Globus pallidus (tissue), 1 donor: ENCODE measurements at places on chromosomes 13 and 19.
A peak's percentile ranks its signal among the peaks of the same experiment; 100 is the strongest.

DNA sequence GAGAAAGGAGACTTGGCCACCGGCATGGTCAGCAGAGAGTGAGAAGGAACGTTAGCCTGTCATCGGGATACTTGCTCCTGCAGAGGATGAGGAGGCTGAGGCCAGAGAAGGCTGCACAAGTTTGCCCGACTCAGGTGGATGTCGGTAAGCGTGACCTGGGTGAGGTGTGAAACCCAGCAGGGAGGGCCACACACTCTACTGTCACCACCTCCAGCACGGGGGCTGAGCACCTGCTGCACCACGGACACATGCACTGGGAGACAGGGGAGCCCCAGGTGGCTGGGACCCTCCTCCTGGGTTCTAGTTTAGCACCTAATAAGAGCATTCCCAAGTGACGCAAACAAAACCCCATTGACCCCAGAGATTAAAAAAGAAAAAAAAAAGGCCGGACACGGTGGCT, 17.3 kb downstream of the MLLT1 start:
- no peak for DNase-seq

DNA sequence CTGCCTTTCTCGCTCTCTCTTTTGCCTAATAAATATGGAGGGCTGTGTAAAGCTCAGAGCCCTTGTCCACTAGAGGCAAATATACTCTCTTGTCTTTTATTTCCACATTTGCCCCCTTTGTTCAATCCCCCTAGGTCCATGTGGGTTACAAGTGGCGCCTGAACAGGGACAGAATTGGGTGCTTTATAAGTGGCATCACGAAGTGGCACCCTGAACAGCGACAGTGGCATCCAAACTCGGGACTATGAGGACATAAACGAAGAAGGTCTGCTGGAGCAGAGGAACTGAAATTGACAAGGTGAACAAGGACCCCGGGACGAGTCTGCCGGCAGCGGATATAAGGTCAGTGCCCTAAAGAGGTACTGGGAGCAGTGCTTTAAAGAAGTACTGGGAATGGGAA, 4.3 kb upstream of the ZNF610 start:
- no peak for DNase-seq

DNA sequence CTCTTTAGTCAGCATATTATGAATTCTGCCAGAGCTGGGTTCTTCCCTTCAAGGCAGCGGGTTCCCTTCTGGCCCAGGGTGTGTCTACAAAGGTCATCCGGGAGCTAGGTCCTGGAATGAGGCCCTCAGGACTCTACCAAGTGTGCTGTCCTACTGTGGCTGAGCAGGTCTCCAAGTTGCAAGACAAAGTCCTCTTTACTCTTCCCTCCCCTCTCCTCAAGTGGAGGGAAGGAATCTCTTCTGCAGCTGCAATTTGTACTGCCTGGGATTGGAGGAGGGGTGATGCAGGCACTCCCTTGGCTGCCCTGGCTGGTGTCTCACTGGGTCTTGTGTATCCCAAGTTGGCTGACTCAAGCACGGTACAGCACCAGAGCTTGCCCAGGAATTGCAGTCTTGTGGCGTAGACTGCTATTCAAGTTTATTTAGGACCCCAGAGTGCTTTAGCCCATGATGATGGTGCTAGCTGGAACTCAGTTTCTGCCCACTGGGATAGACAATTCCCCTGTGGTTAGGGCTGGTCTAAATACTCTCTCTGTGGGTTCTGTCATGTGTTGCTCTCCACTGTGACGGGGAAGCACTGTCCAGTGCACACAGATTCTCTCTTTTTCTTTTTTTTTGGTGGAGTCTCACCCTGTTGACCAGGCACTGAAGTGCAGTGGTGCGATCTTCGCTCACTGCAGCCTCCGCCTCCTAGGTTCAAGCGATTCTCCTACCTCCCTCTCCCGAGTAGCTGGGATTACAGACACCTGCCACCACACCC, 28.5 kb downstream of the RFC3 start:
- DNase-seq = no peak

- no peak for DNase-seq
Measured at GRCh38 chr13:110280231-110280813, 26.6 kb downstream of the COL4A1 start.

GRCh38 chr19:35216016-35216832, 12.3 kb downstream of the FAM187B start:
- no peak for DNase-seq

DNA sequence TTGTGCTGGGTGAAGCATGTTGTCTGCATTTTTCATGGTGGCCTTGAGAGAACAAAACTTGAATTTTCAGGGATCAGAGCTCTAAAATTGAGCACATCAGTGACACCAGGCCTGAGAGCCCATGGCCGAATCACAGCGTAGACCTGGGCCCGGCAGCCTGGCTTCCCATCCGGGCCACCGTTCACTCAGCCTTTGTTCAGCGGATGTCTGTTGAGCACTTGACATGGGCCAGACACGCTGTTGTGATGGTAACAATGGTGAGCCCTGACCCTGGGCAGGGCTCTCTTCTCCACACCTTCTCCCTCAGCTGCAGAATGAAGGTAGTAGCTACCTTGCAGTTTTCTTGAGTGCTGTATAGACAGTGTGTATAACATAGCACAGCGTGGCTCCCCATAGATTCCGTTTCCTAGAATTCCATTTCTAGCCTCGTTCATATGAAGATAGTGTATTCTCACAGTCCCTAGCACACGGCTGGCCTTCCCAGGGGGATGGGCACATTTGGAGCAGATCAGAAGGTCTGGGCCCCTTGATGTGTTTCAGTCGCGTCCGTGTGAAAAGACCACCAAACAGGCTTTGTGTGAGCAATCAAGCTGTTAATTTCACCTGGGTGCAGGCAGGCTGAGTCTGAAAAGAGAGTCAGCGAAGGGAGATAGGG, 75.3 kb downstream of the RAB20 start:
- DNase-seq = no peak

DNA sequence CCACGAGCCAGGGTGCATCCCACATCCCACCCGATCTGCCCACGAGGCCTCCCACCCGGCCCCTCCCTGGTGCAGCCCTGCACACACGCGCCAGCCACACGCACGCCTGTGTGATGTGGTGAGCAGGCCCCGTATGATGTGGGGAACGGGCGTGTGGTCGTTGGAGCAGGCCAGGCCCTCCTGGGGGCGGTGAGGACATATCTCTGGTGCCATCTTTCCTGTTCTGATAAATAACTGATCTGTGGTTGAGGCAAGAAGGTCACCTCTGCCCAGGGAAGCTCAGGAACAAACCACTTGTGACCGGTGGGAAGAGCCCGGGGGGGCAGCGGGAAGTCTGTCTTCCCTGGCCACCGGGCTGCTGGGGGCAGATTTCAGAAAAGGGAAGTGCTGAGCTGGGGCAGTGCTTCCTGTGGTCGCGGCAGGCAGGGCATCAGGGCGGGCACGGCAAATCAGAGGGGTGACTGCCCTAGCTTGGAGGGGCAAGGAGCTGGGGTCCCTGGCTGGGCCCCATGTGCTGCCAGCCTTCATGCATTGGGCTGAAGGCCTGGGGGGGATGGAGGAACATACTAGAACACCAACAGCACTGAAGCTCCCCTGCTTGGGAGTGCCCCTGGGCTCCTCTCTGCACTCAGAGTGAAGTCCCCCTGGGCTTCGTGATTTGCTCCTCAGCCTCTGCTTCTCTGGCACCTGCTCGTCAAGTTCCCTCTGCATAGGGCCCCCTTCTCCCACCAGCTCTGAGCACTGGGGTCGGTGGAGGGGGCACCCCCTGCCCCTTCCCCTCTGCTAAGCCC, 35.2 kb upstream of the SLC7A10 start:
- DNase-seq = peak; percentile 49

DNA sequence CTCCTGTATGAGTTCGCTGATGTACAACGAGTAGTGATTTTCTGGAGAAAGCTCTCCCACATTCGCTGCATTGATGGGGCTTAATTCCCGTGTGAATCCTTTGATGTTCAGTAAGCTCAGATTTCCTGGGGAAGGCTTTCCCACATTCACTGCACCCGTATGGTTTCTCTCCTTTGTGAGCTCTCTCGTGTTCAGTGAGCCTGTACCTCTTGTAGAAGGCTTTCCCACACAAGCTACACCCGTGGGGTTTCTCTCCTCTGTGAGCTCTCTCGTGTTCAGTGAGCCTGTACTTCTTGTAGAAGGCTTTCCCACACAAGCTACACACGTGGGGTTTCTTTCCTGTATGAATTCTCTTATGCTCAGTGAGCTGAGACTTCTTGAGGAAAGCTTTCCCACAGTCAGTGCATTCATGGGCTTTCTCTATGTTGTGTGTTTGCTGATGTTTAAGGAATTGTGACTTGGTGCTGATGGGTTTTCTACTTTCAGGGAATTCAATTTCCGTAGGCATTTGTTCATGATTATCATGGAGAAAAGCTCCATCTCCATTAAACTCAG, 3.5 kb upstream of the ZNF577 start:
- DNase-seq = no peak

- no peak for DNase-seq
Measured at GRCh38 chr13:22945321-22946226, 235.2 kb upstream of the SGCG start.

- DNase-seq = no peak
Measured at GRCh38 chr19:46950526-46951170, 69.0 kb upstream of the NPAS1 start.

DNA sequence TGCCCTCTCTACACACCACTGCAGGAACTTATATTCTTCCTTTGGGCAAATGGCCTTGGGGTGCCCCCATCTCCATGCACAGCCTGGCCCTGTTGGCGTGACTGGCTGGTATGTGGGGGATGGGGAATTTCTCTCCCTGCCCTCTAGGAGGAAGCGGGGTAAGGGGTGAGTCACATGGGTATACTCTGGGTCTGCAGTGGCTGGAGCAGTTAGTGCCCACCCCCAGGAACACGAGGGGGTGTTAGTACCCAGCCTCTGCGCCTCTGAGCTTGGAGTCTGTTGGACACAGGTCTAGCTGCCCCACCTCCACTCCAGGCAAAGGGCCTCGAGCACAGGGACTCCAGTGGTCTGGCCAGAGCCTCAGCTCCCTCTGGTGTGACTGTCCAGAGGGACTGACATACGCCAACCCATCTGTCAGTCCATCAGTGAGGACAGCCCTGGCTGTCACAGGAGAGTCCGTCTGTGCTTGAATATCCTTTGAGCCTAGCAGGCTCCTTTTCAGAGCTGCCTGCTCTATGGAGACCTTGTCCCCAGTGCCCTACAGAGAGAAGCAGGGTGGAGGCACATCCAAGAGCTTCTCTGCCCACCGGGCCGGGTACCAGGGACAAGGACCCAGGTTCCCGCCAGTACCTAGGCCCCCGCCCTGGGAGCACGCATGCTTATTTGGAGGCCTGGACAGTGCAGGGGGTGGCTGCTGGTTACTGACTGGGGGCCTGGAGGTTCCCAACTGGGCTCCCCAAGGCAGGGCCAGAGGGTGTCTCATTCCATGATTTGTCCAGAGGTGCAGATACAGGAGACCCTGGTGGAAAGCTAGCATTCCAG, 66.6 kb downstream of the CHST8 start:
- no peak for DNase-seq

GRCh38 chr19:23779645-23780044, 21.0 kb upstream of the ZNF681 start:
- DNase-seq = no peak

GRCh38 chr13:84684048-84684662, 801.9 kb upstream of the SLITRK1 start:
- no peak for DNase-seq

DNA sequence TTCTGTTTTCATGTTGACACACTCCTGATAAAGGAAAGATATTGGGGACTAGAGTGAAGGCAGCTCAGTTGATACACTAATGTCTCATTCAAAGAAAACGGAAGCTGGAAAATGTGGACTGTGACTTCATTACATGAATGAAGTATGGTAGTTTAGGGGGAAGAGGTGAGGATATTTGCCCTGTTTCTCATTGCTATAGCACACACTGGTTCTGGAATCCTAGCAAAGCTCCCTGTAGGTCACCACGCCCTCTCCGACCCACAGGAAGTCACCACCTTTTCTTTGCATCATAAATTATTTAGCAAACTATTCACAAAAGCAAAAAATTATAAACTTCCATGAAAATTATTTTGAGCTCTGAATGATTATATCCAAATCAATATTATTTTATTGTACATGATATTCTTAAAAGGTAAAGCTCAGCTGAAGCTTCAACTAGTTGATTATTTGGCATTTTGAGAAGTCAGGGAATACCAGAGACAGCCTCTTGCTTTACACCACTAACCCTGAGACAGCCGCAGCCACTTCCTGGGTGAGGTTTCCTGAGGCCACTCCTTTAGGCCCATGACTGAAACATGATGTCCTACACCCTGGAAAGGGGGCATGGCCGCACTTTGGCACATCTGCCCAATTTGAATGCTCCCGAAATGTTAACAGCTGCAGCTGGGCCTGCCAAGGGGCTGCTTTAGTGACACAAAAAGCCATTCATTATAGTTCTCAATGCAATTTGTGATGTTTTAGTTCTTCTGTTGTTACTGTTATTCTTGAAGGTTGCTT, 50.0 kb upstream of the WDFY2 start:
- peak; percentile 73 for DNase-seq

DNA sequence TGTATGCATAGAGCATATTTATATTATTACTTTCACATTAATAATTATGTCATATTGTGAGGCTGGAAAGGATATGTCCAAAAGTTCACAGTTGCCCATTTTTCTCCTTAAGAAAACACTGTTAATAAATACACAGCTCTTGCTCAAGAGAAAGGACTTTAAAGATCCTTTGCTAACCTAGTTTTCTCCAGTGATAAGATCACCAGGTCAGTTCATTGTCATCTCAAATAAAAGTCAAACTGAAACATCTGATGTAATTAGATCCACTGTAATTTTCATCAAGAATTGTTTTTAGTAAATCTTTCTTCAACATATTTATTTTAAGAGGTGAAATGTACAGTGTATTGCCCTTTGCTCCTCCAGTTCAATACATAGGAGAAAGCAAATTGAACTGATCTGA, 82.8 kb upstream of the KLHL1 start:
- DNase-seq = no peak

GRCh38 chr13:112158961-112159360, 92.0 kb downstream of the SOX1 start:
- no peak for DNase-seq

DNA sequence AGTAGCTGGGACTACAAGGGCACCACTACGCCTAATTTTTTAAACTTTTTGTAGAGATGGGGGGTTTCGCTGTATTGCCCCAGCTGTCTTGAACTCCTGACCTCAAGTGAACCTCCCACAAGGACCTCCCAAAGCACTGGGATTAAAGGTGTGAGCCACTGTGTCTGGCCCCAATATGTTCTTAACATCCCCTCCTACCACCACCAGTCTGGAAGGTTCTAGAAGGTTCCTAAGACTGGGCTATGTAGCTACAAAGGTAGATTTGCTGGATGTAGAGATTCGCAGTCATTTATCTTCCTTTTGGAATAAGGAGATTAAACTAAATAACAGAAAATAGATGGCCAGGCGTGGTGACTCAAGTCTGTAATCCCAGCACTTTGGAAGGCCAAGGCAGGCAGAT, 5.3 kb downstream of the HSD17B14 start:
- DNase-seq = no peak

GRCh38 chr19:16938211-16938610, 49.4 kb downstream of the F2RL3 start:
- DNase-seq = no peak

DNA sequence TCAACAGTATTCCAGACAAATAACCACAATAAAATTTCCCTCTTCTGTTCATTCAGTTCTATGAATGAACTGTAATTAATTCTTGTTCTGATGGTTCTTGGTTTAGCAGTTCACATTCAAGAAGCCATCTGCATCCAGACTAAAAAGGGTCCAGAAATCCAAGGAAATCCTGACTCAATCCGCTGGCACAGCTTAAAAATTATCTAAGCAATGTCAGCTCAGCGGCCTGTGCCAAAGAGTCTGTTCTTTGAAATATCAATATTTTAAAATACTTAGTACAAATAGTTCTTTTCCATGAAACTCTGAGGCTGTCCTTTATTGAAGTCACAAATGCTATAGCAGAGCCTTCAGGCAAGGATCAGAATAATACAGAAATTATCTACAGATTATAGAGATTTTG, 57.2 kb downstream of the DHRS12 start:
- DNase-seq = no peak
